ENCODE measurements at places on chromosomes 5 and 9. TPM values are rescaled to one million over a fixed set of nuclear protein-coding genes. Genes with fewer than 3 reads are reported as not detected.
A peak's percentile ranks its signal among the peaks of the same experiment; 100 is the strongest.

GRCh38 chr9:110835404-110835803, 166.8 kb downstream of the MUSK start:
- no peak for DNase-seq

- no peak for DNase-seq
Measured at GRCh38 chr5:119315516-119315949, 40.3 kb upstream of the TNFAIP8 start.

DNA sequence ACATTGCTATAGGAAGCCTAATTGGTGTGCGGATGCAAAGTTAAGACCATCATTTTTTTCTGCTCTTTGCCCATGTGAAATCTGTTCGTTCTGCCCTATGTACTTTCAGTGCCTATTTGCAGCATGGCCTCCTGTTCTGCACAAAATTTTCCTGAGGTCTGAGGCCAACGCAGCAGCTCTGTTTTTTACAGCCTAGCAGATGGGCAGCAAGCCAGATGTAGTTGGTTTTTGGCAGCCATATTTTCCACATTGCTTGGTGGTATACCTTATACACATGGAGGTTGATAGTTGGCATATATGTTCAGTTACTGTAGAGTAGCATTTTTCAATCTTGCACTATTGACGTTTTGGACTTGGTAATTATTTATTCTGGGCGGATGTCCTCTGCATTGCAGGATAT, 133.5 kb upstream of the MRPS30 start:
- no peak for DNase-seq

DNA sequence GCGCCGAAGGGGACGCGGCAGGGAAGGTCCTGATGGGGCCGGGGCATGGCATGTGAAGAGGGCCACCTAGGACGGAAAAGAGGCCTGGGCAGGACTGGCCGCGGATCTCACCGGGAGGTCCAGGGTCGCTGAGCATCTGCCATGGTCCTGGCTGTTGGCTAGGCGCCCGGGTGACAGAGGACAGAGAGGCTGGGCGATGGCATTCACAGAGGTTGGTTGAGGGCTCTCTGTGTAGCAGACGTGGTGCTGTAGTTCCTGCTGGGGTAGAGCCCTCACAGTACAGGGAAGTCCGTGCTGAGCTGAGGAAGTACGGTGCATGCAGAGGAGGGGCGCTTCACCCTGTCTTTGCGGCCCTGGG, 427 bp downstream of the PCYOX1L start:
- DNase-seq, result no peak

- no peak for DNase-seq
Measured at GRCh38 chr9:71752352-71752751, 16.0 kb downstream of the CEMIP2 start.

IRGM gene
- 0.24 TPM for total RNA-seq

DIRAS2 gene
- 0.14 TPM for total RNA-seq

GRCh38 chr5:146761811-146762210, 116.7 kb downstream of the PPP2R2B start:
- no peak for DNase-seq

GRCh38 chr9:3299872-3300271, 225.9 kb downstream of the RFX3 start:
- DNase-seq, result no peak

GRCh38 chr5:173880306-173880985, 7.7 kb upstream of the CPEB4 start:
- DNase-seq, result no peak

DNA sequence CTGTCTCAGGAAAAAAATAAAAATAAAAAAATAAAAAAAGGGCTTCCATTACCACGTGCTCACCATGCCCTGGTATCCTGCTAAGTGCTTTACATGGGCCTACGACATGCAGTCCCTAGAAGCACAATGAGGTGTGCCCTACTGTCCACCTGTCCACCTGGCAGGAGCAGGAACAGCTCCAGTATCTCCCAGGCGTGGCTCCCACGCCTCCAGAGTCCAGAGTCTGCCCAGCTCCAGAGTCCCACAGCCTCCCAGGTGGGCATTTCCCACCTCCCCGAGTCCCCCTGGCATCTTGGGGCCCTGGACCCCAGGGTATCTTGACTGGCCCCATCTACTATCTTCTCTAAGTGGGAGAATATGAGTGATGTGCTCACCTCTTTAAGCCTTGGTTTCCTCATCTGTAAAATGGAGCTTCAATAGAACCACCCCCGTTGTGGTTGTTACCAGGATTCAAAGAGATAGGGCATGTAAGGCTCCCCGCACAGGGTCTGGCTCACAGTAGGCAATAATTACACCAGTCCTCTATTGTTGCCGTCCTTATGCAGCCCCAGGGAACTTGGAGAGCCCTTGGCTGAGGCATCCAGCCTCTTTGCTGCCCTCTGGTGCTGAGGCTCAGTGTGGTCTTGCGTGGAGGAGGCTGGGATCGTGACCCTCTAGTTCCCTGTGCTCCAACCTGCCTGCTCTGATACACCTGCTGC, 8.9 kb downstream of the CXCL14 start:
- no peak for DNase-seq

DNA sequence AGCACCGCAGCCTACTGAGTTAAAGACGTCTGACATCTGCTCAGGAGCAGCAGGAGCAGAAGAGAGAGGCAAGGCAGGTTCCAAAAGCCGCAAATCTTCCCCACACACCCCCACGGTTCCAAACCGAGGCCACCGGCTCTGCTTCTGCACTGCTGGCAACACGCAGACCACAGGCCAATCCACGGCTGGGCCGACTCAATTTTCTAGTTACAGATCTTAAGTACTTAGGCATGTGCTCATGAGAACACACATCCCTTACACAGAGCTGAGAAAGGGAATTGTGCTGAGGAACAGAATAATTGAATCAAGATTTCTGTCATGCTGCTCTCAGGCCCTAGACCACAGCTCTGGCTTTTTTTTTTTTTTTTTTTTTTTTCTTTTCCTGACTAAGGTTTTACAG, 32.6 kb downstream of the PAX5 start:
- DNase-seq, result no peak

DNA sequence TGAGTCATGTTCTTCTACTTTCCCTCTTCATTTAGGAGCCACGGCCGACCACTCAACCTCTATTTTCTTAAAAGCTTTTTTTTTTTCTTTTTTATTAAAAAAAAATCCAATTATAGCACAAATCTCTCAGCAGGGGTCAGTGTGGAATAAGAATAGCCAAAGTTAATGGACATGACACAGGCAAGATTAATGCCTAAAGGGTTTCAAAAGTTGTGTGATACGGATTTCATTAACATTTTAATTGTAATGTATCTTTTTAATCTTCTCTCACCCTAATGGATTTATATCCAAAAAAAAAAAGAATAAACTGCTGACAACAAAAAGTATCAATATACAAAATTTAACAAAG, 5.4 kb downstream of the NACC2 start:
- DNase-seq, result no peak

- no peak for DNase-seq
Measured at GRCh38 chr9:120152295-120152694, 427.7 kb downstream of the CDK5RAP2 start.

GRCh38 chr9:36132086-36132485, 4.4 kb upstream of the GLIPR2 start:
- no peak for DNase-seq

ARSI gene
- 19.1 TPM for total RNA-seq

GRCh38 chr5:123814801-123815470, 303.0 kb downstream of the CSNK1G3 start:
- DNase-seq, result no peak

- no peak for DNase-seq
Measured at GRCh38 chr9:130214776-130215340, 42.7 kb downstream of the NCS1 start.

ZNF618 gene
- 78.9 TPM for total RNA-seq

GRCh38 chr9:4086119-4087090, 213.5 kb downstream of the GLIS3 start:
- no peak for DNase-seq

GRCh38 chr5:179919487-179920060, 11.9 kb upstream of the TBC1D9B start:
- no peak for DNase-seq

PCDHB10 gene
- total RNA-seq, result 11.7 TPM

ARID3C gene
- total RNA-seq, result not detected

SLC45A2 gene
- total RNA-seq, result 0.45 TPM

DNA sequence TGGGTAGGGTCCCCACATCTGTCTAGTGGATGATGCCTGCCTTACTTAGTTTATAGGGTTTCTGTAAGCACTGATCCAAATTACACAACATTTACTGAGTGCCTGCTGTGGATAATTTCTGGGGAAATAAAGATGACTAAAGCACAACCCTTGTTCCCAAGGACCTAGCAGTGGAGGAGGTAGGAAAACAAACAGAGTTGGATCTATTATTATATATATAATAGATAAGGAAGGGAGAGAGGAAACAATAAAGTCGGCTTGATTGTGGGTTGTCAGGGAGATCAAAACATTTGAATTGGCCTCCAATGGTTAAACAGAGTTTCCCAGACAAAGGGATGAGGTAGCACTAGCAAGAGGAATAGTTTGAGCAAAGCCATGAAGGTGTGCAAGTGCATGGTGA, 14.0 kb downstream of the IL33 start:
- DNase-seq, result no peak

- no peak for DNase-seq
Measured at GRCh38 chr5:14773588-14773987, 98.0 kb downstream of the ANKH start.

- DNase-seq, result no peak
Measured at GRCh38 chr5:177291735-177292134, 11.8 kb downstream of the RAB24 start.

- no peak for DNase-seq
Measured at GRCh38 chr9:90871327-90871935, 69.8 kb downstream of the SYK start.

OBP2B gene
- not detected for total RNA-seq

- no peak for DNase-seq
Measured at GRCh38 chr5:98557916-98558315, 215.5 kb upstream of the RGMB start.

DNA sequence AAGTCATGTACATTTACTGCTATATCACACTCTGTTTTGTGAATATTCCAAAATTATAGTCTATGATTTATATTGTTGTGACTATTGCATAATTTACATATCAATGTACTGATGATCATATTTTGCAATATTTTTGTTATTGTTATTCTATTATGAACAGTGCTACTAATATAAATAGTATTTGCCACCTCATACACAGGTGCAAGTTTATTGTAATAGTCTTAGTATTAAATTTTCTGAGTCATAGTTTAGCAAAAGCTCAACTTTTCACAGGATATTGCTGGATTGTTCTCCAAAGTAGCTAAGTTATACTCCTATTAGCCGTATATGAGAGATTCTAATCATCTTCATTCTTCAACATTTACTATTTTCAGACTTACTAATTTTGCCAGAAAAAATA, 124.7 kb downstream of the TMC1 start:
- DNase-seq, result no peak

EQTN gene
- total RNA-seq, result 1.4 TPM

DNA sequence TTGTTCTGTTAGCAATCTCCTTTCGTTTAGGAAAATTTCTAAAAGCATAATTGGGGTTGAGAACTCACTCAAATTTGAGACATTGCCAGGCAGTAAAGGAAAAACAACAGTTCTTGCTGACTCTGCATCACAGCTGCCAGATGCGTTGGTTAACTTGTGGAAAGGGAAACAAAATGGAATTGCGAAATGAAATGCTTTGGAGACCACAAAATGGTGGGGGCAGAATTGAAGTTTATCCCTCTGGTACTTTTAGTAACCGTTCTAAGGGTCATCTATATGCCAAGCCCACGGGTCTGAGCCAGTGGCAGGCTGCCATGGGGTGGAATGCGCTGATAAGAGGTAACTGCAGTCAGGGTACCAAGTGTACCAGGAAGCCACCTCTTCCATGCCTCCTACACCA, 28.6 kb upstream of the SELENOP start:
- no peak for DNase-seq

GRCh38 chr5:16418471-16418922, 47.1 kb downstream of the ZNF622 start:
- DNase-seq, result no peak

DNA sequence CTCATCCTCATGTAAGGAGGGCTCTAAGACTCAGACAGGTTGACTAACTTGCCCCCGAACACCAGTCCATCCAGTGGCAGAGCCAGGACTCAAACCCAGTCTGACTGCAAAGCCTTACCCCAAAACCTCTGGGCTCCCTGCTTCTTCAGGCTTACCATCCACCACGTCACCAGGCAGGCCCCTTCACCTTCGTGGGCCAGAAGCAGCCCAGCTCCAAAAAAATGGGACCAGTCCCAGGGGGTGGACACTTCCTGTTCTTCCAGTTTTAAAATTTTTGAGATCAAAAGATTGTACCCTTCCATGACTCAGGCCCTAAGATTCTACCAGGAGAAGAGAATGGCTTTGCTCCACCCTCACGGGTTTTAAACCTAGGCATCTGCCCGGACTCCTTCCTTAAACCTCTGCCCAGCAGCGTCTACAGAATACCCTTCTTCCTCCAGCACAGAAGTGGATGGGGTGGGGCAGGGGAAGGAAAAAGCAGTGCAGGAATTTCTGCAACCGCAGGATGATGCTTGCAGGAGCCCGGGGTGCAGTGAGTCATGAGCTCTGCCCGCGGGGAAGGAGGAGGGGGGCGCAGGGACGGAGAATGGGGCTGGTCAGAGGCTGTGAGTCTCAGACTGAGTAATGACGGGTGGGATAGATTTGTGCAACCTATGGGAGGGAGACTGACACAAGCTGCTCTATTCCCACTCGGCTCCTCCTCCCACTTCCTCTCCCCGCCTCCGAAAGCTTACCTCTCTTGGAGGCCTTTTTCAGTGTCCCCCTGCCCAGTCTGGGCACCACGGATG, 50.4 kb upstream of the STXBP1 start:
- DNase-seq, result peak; percentile 45

- no peak for DNase-seq
Measured at GRCh38 chr9:107612136-107612535, 122.6 kb upstream of the KLF4 start.

C5orf52 gene
- not detected for total RNA-seq

GRCh38 chr5:178126556-178126955, 4.3 kb upstream of the RMND5B start:
- DNase-seq, result no peak

DNA sequence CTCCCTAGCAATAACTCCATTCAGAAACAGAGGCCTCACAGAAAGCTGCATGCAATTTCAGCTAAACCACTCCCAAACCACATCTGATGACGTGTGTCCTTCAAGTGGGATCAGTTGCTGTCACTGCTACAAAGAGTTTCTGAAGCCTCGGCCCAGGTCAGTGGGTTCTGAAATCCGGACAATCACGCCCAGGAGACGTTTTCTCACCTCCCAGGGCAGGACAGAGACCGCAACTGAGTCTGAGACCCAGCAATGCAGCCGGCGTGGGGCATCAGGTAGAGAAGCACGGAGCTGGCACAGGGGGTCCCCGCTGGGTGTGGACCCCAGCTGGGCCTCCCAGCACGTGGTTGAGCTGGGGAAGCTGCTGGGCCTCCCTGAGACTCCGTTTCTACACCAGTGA, 2.6 kb upstream of the UBE2QL1 start:
- DNase-seq, result no peak

GRCh38 chr5:31537851-31538250, 5.8 kb downstream of the C5orf22 start:
- DNase-seq, result no peak

- DNase-seq, result no peak
Measured at GRCh38 chr9:118395415-118395814, 691.2 kb downstream of the TLR4 start.
